GOT3 (cell line): ENCODE measurements at places on chromosomes 3 and 15.

DNA sequence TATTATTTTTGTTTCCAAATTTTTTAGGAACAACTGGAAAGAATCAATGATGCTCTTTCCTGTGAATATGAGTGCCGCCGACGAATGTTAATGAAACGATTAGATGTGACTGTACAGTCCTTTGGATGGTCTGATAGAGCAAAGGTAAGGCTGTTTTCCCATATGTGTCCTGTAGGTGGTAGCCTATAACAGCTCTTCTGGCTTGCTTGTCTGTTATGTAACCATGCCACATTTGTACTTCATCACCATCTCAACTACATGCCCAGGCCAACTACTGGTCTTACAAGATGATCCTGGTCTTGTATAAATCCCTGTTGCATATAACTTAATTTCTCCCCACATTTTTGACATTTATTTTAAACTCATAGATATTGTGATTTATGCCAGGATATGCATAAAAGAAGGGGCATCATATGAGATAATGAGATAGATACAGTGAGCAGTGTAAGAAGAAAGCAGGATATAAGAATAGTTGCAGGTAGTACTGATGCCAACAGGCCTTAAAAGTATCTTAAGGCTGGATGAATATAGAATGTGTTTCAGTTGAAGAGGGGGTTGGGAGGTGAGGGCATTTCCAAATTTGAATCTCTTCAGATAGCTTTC, 20.3 kb downstream of the FAM98B start:
- DNase-seq = no peak

GRCh38 chr3:519026-519425, 322.5 kb downstream of the CHL1 start:
- no peak for DNase-seq

- no peak for DNase-seq
These were observed 23.5 kb downstream of the DNAH1 start for GRCh38 chr3:52339612-52340011.

DNA sequence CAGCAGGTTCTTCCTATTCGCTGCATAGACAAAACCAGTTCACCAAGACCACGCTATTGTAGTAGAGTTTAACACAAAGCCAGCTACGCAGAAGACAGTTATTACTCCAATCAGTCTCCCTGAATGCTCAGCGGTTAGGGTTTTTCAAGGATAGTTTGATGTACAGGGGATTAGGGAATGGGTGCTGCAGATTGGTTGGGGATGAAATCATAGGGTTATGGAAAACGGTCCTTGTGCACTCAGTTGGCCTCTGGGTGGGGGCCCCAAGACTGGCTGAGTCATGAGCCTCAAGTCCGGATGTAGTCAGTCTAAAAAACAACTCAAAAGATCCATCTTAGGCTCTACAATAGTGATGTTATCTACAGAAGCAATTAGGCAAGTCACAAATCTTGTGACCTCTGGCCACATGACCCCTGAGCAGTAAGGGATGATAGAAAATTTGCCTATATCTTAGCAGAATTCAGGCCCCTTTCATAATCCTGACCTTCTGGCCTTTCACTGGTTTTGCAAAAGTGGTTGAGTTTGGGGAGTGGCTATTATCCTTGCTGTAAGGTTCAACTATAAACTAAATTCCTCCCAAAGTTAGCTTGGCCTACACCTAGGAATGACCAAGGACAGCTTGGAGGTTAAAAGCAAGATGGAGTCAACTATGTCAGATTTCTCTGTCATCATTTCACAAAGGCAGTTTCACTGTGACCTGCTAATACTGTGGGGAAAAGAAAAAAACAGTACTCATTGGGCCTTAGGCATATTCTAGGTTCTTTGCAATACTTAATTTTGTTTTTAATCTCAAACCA, 57.7 kb downstream of the LIPC start:
- no peak for DNase-seq

DNA sequence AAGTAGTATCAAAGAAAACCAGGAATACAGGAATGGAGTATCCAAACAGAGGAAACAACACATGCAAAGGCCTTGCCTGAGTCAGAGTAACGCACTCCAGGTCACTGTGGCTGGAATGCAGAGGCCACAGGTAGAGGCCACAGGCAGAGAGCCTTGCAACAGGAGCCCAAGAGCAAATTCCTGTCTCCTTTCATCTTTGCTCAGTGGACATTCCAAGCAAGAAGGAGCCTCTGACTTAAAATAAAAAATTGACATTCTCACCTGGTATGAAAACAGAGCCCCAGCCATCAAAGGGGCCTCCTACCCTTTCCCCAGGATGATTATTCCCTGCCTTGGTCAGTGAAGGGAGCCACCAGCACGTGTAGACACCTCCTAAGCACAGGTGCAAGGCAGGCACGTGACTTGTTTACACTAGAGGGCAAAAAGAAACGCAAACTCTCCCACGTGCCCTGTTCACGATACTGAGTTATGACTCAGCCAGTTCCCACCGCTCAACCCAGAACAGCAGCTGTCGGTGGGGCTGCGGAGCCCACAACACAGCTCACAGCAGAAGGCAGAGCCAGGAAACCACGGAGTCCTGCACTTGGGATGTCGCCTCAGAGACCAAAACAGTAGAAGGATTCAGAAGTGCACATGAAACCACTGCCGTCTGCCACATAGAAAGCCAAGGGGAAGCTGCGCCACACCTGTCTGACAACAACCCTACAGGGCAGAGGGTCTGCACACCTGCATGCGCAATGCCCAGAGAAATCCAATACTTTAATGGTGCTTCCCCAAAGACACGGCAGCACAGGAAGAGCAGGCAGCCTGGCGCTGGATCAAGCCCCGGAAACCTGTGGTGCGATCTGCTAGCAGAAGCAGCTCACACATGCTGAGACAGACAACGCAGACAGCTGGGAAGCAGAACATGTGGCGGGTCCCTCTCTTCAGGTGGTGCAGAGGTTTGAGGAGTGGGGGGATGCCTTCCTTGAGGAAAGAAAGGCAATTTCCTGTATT, 52.1 kb downstream of the ITGB5 start:
- no peak for DNase-seq

- no peak for DNase-seq
These were observed 11.2 kb downstream of the CDCP1 start for GRCh38 chr3:45134758-45135521.
